ENCODE measurements at places on chromosomes 12 and 14. TPM values are rescaled to one million over a fixed set of nuclear protein-coding genes. Genes with fewer than 3 reads are reported as not detected.

The COCH gene
- total RNA-seq: 0.50 TPM

The COL2A1 gene
- total RNA-seq: not detected

The HOXC13 gene
- not detected for total RNA-seq

The GZMB gene
- total RNA-seq: 7.6 TPM

The NTN4 gene
- 140 TPM for total RNA-seq

The IFNG-AS1 gene
- total RNA-seq: not detected

The STYX gene
- 11.4 TPM for total RNA-seq

The KRT78 gene
- total RNA-seq: not detected

The GARIN6 gene
- not detected for total RNA-seq

The ZNF891 gene
- 2.6 TPM for total RNA-seq

The SLC6A13 gene
- total RNA-seq: 5.0 TPM

The DNAI7 gene
- 6.7 TPM for total RNA-seq

The PARPBP gene
- 1.7 TPM for total RNA-seq

The CMKLR1 gene
- 25.6 TPM for total RNA-seq

The TMPRSS12 gene
- total RNA-seq: not detected

The ATG101 gene
- 31.8 TPM for total RNA-seq

The ACTR10 gene
- total RNA-seq: 58.1 TPM

The KSR2 gene
- 1.0 TPM for total RNA-seq

The RGS6 gene
- total RNA-seq: 2.5 TPM

The AMN gene
- total RNA-seq: 13.7 TPM

The ESR2 gene
- 0.30 TPM for total RNA-seq

The FERMT2 gene
- 86.0 TPM for total RNA-seq

The AREL1 gene
- total RNA-seq: 29.1 TPM

The RNF212B gene
- not detected for total RNA-seq

The WNT5B gene
- total RNA-seq: 6.1 TPM

The DLGAP5 gene
- total RNA-seq: 0.97 TPM

The DEGS2 gene
- 5.8 TPM for total RNA-seq

The RFC5 gene
- total RNA-seq: 7.3 TPM

The CCDC197 gene
- not detected for total RNA-seq

All from lower lobe of right lung (tissue), 2 donors.